Hypothalamus (tissue), 51 donors: ENCODE measurements at places on chromosomes 12 and 14.

- no peak for DNase-seq
These were observed 33.4 kb downstream of the ACADS start for GRCh38 chr12:120758798-120759590.

GRCh38 chr12:66187036-66187435, 2.0 kb upstream of the IRAK3 start:
- no peak for DNase-seq

DNA sequence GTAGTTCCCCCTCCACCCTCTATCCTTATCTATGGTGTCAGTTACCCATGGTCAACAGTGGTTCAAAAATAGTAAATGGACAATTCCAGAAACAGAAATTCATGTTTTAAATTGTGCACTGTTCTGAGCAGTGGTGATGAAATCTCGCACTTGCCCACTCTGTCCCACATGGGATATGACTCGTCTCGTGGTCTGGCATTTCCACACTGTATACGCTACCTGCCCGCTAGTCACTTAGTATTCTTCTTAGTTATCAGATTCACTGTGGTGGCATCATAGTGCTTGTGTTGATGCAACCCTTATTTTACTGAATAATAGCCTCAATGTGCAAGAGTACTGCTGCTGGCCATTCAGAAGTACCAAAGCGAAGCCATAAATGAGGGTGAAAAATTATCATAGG, 507.0 kb downstream of the SNAPC1 start:
- DNase-seq, result no peak

GRCh38 chr12:79775355-79776027, 84.7 kb upstream of the PAWR start:
- no peak for DNase-seq

DNA sequence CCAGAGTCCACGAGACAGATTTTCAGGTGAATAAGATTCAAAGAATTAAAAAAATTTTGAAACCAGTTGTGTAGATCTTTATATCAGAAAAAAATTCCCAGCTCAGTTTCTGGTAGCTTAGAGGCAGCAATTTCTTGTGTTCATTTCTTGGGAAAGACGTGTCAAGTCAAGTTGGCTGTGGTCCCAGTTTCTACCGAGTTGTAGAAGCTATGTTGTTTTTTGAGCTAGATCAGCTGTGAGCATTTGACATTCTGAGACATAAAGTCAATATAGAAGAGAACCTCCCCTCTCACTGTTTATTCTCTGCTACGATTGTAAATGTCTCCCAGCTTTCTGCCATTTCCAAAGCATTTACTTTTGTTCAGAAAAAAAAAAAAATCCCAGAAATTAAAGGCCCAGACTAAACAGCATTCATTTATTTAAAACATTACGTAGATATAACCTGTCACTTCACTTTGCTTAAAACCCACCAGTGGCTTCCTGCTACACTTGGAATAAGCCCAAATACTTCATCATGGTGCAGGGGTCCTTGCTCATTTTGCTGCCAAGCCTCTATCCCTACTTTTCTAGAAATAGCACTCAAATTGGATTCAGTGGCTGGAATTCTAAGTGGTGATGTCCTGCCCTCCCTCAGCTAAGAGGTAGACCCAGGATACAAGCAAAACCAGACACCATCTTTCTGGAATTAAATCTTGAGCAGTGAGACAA, 20.6 kb upstream of the PYGL start:
- DNase-seq, result no peak

- no peak for DNase-seq
These were observed 6.8 kb downstream of the USP5 start for GRCh38 chr12:6858799-6859198.

GRCh38 chr12:40198601-40199000, 26.2 kb upstream of the LRRK2 start:
- no peak for DNase-seq

DNA sequence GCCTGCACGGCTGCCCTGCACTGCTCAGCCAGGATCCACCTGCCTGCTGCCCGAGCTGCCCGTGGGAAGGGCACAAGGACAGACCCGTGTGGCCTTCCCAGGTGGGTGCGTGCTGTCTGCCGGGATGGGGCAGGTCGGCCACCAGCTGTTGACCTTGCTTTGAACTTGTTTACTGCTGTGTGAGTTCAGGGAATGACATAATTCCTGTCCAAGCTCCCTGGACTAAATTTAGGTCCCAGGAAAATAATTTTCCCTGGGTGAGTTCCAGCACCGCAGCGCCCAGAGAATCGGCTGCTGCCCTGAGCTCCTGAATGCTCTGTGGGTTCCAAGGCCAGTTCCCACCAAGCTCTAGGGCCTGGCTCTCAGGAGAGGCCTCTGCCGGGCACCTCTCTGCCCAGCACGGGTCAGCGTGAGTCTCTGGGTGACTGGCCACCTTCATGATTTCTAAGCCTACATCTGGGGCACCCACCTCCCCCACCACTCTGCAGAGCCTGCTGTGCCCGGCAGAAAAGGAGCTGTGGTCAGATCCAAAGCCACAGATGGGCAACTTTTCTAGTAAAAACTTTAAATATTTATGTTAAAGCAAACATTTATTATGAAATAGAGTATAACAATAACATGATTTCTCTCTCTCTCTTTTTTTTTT, 27.2 kb upstream of the MLXIP start:
- DNase-seq, result no peak

GRCh38 chr12:27345376-27345775, 12.7 kb downstream of the BMAL2 start:
- DNase-seq, result no peak
